ENCODE measurements at places on chromosomes 1 and 21.

GRCh38 chr1:157151073-157151472 lies 12.9 kb upstream of the ETV3 start:
- no peak for DNase-seq

DNA sequence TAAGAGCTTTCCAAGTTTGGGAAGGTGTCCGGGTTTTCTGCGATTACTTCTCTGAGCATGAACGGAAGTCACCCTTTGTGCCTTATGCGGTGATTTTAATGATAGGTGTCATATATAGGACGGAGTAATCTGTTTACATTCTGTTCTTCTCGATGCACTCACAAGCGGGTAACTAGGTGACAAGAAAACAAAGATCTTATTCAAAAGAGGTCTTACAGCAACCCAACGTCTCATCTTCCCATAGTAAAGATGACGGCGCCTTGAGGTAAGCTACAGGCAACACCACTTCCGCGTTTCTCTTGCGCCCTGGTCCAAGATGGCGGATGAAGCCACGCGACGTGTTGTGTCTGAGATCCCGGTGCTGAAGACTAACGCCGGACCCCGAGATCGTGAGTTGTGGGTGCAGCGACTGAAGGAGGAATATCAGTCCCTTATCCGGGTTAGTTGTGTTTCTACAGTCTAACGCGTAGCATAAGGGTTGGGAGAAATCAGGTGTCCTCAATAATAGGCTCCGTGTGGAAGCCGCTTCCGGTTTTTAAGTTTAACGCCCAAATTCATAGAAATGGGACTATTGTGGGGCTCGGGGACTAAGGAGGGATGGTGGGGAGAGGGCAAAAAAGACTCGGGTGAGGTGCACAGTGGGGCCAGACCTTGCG lies at the start of gene UFC1:
Gene UFC1 (plus strand): TSS at position 297 of the 656 bp plus-strand sequence. CDS start 20 bp downstream, at position 317.
- DNase-seq, result peak; percentile 80

DNA sequence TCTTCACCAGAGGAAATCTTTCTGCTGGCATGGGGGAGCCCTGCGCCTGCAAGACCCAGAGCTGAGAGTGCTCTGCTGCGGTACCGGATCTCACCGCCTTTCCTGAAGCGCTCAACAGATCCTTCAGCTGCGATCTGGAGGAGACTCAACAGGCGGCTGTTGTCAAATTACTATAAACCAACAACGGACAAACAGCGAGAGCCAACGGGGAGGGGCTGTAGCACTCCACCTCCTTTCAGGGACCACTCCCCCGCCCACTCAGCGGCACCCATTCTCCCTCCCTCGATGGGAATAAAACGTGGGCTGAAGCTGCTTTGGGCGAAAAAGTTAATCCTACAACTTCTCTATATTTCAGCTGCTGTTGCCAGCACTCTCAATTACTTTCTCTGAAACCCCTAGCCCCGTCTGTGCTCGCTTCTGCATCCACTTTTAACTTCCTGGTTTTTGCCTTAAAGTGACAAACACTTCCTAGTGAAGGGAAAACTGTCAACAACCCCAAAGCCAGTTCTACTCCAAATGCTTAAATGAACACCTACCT lies at the start of gene FMO5:
Gene FMO5 (minus strand): TSS at position 147 of the 538 bp plus-strand sequence. CDS start 310 bp downstream, outside the sequence.
- DNase-seq, result peak; percentile 51

GRCh38 chr21:38631676-38632075 lies 133.4 kb upstream of the ERG start:
- no peak for DNase-seq

DNA sequence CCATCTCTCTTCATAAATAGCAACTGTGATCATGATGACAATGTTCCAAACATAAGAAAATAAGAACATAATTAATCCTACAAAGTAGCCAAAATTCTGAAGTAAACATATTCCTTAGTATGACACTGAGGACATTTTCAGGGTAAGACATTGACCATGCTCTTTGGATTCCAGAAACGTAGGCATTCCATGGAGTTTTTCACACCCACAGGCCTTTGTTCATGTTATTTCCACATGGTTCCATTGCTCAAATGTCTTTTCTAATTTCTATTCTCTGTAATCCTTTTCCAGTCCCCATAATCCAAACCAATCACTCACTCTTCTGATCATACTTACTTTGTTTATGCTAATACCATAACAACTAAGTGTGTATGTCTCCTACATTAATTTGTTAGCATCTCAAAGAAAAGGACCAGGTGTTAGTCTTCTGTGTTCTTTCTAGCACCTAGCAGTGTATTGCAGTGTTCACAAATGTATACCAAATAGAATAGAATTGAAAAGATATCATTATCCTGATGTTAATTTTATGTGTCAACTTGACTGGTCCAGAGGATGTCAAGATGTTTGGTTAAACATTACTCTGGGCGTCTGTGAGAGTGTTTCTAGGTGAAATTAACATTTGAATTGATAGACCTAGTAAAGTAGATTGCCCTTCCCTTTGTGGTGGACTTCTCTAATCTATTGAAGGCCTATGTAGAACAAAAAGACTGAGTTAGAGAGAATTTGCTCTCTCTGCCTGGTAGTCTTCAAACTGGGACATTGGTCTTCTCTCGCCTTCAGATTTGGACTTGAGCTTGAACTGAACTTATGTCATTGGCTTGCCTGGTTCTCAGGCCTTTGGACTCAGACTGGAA lies 516.6 kb downstream of the PTPRC start:
- no peak for DNase-seq

- no peak for DNase-seq
Observed at GRCh38 chr1:36645867-36646266, 163.2 kb upstream of the CSF3R start.

- DNase-seq, result peak; percentile 62
Observed at GRCh38 chr1:149917571-149918144, at the start of gene SV2A. TSS of gene SV2A (minus strand) at chr1:149917844. CDS start at chr1:149913840, 4,004 bp downstream.

- no peak for DNase-seq
Observed at GRCh38 chr1:56477164-56478111, 101.9 kb downstream of the PLPP3 start.

DNA sequence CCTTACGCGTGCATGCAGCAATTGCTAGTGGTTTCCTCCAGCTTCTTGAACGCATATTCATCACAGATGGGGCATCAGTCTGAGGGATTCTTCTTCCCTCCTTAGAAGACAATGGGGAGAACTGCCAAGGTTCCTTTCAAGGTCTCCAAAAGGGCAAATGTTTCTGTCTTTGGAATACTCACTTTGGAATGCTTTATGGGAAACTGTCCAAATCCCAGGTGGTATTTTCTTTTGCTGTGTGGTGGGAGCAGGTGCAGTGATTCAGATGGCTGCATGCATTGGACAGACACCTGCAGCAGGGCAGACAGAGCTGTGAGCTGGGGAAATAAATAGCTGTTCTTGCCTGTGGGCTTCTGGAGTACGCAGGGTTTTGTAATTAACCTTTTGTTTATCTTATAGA lies 40.5 kb downstream of the URB2 start:
- no peak for DNase-seq

DNA sequence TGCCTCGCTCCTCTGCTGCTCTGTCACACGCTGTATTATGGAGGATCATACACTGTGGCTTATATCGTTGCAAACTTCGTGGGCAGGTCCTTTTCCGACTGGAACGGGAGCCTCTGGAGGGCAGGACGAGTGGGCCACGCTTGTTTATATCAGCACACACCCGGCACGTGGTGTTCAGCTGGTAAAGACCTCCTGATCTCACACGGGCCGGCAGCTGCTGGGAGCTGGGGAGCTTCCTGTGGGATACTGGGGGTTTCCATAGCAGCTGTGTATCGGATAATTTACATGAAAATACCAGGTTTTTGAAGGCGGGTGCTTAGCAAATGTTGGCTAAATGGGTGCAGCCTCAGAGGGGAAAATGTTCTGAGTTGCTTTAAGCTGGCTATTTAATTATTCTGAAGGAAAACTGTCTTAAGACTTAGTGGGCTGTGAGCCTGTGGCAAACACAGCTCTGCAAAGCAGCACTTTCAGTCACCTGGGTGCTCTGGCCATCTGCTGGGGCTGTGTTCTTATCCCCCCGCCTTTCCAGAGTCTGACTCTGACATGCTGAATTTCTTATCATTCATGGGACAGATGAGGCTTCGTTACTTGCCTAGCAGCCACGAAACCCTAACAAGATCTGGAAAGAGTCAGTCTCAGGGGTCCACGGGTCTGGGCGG lies 103.6 kb upstream of the GCLM start:
- DNase-seq, result no peak

DNA sequence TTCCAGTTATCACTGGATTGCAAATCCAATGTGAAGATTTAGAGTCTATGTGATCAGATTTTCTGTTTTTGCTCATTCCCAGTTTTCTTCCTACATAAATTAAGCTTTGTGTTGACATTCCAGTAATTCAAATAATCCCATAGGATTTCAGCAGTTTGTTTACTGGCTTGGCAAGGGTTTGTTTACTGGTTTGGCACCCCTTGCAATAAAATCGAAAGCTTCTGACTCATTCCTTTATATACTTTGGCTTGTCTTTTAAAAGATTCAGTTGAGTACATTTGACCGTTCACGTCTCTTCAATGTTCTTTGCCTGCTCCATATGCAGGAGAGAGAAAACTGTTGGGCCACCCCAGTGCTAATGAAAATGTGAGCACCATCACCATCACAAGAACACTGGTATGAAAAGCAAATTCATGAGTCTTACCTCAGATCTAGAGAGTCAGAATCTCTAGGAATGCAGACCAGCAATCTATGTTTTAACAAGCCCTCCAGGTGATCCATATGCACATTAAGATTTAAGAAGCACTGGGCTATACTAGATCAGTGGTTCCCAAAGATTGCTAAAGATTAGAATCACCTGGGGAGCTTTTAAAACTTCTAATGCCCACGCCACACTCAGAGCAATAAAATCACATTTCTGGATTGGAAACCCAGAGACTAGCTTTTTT lies 32.8 kb downstream of the ZC3H11B start:
- DNase-seq, result no peak

DNA sequence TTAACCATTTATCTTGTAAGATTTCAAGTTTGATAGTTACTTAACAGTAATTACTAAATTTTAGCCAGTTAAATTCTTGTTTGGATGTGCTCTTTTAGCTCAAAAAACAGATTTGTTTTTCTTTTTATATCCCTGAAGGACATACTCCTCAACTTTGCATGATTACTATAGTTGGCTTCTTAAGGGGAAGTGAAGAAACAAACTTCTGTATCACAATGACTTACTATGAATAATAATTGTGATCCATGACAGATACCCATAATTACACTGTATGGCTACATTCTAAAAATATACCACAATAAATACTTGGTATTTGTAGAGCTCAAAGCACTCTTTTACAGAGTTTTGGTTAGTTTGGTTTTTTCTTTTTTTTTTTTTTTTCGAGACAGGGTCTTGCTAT lies 55.8 kb downstream of the IARS2 start:
- DNase-seq, result no peak

DNA sequence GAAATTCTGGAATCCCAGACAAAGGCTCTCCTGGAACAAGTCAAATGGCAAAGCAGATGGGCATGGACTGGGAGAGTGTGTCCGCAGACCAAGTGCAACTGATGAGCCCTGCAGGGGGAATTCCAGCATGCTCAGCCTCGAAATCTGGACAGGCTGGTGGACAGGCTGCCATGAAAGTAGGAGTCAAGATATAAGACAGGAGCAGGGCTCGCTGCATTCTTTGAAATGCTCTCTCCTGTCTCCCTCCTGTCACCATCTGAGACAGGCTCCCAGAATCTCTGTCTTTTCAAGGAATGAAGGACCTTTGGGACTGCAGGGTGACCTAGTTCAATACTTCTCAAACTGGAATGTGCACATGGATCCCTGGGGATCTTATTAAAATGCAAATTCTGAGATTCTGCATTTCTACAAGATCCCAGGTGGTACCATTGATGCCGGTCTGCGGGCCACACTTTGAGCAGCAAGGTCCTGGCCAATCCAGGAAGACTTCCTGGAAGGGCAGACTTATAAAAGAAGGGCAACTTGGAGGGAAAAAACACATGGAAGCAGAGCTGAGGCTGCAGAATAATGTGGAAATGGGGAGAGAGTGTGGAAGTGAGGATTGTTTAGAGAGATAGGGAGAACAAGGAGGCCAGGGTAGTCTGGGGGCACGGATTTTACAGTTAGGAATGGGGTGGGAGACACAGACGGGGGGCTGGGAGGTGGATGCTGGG lies 29.8 kb downstream of the TNNT2 start:
- no peak for DNase-seq

DNA sequence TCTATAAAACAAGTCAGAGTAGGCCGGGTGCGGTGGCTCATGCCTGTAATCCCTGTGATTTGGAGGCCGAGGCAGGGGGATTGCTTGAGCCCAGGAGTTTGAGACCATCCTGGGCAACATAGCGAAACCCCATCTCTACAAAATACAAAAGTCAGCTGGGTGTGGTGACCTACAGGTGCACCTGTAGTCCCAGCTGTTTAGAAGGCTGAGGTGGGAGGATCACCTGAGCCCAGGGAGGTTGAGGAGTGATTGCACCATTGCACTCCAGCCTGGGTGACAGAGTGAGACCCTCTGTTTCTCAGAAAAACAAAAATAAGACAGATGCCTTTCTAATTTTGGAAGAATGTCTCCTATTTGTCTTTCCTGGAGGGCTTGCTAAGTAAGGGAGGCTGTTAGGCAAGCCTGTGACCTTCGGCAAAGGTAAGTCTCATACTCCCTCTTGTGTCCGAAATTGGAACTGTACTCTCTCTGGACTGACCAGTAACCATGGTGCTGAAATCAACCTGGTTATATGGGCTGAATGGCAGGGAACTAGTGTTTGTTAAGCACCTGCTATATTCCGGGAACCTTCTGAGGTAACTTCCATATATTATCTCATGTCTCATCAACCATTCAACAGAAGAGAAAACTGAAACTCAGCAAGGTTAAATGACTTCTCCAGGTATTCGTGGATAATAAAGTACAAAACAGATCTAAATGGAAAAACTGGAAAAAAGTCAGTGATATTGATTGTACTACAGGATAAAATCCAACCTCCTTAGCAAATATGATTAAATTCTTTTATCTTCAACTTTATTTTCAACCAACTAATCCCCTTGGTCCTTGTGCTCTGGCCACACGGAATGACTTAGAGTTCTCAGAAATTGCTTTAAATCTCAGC lies 11.8 kb upstream of the RAB3B start:
- DNase-seq, result no peak

GRCh38 chr1:59391212-59392179 lies 94.6 kb downstream of the FGGY start:
- no peak for DNase-seq
